ENCODE measurements at places on chromosomes 6 and 20.

DNA sequence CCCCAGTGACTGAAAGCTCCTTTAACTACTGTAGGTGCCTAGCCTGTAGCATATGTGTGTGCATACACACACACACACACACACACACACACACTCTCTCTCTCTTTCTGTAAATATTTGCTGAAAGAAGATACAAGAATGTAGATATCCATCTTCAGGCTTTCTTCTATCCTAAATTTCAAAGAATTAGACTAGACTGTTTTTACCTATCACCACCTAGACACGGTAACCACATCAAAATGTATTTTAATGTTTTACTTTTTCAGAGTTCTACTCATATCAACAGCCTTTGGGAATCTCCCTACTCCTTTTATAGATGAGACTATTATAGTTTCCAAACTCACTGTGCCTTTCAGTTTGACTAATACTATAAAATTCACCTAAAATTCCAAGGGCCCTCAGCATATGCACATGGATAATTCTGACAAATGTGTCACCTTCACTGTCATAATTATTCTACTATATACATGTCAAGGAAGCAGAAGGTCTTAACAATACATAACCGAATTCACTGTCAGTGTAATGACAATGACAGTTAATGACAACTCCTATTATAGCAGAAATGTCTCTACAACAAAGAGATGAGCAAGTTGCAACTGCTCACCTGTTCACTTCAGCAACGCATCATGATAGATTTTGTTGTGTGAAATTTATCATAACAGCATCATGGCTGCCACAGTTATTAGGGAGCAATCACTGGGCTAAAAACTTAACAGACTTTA is 236.5 kb downstream of the GMPR start:
- no peak for DNase-seq

GRCh38 chr20:40775561-40776146 is 86.6 kb upstream of the MAFB start:
- no peak for DNase-seq

- no peak for DNase-seq
Observed at GRCh38 chr6:134534708-134535149, 216.8 kb upstream of the SGK1 start.

DNA sequence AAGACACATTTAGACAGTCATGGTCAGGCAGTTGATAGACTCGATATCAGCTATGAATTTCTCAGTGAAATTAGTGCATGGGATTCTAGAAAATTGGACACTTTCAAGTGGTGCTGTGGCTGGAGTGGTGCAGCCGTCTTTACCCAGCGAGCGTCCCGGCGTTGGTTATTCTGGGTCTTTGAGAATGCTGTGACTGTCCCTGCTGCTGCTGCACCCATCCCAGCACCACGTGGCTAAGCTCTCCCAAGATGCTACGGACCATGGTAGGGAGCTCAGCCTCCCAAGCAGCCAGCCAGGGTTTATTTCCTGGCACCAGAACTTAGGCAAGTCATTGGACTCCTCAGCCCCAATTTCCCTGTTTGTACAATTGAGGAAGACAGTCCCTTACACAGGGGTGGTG is 147.2 kb upstream of the RPS6KA2 start:
- DNase-seq, result no peak

DNA sequence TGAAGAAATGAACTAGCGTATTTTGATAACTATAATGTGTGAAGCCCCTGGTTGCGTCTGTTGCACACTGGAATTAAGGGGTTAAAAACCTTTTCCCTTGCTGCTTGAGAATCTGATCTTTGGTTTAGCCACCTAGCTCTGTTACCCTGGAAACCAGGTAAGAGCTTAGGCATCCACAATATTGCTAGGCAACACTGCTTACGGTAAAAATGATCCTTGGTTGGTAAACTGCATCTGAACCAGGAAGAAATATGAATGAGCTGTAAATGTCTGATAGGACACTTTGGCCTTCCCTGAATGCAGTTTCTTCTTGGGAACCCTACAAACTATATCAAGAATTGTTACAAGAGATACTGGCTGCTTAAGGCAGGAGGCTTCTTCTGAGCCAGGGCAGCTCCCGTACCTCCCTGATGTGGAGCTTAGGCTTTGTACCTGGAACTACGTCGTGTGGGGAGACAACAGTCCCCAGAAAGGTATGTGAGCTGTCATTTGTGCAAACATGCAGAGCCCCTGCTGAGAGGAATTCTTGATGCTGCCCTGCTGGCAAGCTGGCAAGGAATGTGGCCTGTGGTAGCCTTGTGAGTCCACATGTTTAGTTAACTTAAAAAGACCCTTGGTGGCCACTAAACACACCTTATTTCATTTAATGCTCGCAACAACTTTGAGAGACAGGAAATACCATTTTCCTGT is 18.4 kb downstream of the UBE3D start:
- DNase-seq, result no peak

Data from stimulated activated CD4-positive, alpha-beta T cell treated with anti-CD3 and anti-CD28 coated beads, Interleukin-1b, Interleukin-23, amount 100 ng/mL, for 1 hour (primary cell).